Epithelial cell of proximal tubule (primary cell): ENCODE measurements at places on chromosomes 6 and 20. TPM values are rescaled to one million over a fixed set of nuclear protein-coding genes. Genes with fewer than 3 reads are reported as not detected.

GRCh38 chr6:14876778-14877613 lies 368.9 kb upstream of the JARID2 start:
- peak; percentile 43 for DNase-seq

DNA sequence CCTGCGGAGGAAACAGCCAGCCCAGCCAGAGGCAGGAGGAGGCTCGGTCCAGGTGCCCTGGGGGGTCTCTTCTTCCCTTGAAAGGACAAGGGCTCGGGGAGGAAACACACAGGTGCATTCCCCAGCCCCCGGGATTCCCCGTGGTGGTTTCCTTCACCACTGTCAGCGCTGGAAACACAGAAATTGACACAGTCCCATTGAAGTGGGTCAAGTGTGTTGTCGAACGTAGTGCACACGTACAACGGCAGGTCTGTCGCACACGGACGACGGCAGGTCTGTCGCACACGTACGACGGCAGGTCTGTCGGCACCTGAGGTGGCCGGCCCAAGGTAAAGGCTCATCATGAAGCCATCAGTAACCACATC lies 80.9 kb downstream of the DLL1 start:
- DNase-seq: no peak

GRCh38 chr6:11217360-11218101 lies 14.9 kb downstream of the NEDD9 start:
- DNase-seq: no peak

The TSPO2 gene
- total RNA-seq: not detected in 2 replicates

- DNase-seq: no peak
Measured at GRCh38 chr6:168062346-168063289, 16.4 kb downstream of the FRMD1 start.

GRCh38 chr6:76790881-76791280 lies 672.4 kb downstream of the HTR1B start:
- no peak for DNase-seq

The MED20 gene
- 20.9 and 27.1 TPM in 2 replicates for total RNA-seq

- DNase-seq: no peak
Measured at GRCh38 chr20:55097621-55098020, 622.2 kb downstream of the DOK5 start.

GRCh38 chr20:49951151-49951550 lies 15.0 kb downstream of the RNF114 start:
- DNase-seq: no peak

- DNase-seq: no peak
Measured at GRCh38 chr6:33154349-33154748, 37.9 kb downstream of the COL11A2 start.

DNA sequence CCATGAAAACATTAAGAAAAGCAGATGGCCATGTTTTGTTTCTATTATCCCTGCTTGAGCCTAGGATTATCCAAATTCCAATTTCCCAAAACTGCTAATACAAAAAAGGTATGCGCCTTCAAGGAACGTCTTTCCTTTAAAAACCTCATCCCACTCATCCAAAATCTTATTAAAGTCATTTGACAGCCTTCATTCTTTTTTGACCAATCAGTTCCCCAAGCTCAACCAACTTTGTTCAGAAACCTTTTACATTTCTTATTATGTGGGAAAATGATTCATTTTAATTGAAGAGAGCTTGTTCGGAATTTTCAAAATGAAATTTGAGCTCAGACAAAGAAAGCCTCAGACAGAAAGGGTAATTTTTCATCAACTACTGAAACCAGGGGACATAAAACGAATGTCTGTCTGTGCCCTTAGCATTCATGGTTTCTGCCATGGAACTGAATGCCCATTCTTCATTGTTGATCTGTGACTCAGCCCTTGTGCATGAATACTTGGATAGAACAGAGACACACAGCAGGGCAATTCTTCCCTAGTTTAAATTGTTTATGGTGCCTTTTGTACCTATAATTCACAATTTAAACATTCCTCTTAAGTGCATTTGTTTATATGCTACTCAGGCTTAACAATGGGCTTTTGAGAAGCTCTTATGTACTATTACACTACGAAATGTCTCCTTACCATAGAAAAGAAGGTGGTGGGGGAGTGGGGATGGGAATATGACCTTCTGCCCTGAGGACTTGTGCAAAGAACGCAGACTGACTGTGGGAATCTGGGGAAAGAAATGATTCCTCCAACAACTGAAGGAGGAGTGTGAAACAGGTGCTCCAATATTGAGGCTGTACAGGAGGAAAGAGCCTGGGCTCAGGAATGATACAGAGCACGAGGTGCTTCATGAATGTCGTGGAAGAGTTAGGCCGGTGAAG lies 49.8 kb upstream of the ERVFRD-1 start:
- DNase-seq: no peak

The COL9A1 gene
- not detected in 2 replicates for total RNA-seq

The TOMM6 gene
- 224 and 302 TPM in 2 replicates for total RNA-seq

DNA sequence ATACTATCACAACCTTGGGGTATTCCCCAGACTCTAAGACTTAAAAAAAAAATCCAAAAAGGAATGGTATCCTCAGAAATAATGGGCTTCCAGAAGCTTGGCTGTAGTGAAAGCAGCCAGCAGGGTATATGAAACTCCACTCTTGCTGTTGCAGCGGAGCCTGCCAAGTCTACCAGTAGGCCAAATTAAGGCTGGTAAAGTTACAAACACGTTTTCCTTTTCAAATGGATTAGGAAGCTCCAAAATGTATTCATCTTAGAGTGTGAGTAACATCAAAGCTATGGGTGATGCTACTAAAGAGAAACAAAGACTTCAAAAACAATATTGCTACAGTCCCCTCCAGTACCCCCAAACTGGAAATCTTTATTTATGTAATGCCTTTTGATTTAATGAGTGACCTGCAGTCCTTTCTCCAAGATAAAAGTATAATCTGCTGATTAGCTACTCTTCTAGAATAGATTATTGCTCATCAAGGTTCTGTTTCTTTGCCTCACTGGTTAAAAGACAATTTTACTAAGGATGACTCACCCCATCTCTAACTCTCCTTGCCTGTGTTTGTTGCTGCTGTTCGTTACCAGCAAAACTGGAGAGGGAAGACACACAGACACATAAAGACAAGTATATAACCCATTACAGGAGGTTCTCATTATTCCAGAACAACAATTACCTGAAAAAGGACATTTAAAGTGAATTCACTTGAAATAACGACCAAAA lies 84.9 kb downstream of the BTBD9 start:
- peak; percentile 30 for DNase-seq

DNA sequence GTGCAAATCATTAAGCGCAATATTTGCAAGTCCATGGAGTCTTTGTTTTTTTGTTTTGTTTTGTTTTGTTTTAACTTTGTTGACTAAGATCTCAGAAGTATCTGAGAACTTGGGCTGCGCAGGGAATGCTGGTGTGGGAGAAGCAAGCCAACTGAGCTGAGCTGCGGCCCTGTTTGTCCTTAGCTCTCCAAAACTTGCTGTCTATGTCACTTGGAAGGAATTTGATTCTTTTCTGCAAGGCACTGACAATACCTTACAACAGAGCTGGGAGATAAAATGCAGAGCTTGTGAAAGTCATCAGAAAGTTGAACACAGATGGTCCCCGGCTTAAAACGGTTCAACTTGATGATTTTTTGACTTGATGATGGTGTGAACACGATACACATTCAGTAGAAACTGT lies 5.4 kb downstream of the SLC22A23 start:
- DNase-seq: no peak
